ENCODE measurements at places on chromosomes 6 and 20.

GRCh38 chr6:73028893-73029450 is 196.3 kb downstream of the KHDC1L start:
- DNase-seq, result no peak

DNA sequence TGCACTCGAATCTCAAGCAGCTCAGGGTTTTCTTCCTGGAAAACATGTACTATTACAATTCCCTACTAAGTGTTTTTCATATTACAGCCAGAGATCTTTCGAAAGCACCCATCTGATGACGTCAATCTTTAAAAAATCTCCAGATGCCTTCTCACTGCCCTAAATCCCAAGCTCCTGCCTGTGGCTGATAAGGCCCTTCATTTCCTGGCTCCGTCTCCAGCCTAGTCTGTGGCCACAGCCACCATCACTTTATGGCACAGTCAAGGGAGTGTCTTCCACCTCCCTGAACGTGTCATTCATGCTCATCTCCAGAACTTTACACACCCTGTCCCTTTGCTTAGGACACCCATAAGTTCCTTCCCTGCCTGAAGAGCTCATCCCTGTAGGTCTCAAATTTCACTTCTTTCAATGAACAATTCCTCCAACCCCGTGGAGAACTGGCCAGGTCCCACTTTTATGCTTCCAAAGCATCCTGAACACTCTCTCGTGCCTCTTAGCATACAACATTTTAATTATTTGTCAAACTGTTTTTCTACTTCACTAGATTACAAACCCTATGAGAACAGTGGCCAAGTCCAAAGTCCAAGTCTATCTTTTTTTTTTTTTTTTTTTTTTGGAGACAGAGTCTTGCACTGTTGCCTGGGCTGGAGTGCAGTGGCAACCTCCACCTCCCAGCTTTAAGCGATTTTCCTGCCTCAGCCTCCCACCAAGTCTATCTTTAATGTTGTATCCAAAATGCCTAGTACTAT is 106.1 kb upstream of the AGPAT4 start:
- DNase-seq, result no peak

GRCh38 chr6:145736661-145737144 is 1.4 kb upstream of the EPM2A start:
- no peak for DNase-seq

DNA sequence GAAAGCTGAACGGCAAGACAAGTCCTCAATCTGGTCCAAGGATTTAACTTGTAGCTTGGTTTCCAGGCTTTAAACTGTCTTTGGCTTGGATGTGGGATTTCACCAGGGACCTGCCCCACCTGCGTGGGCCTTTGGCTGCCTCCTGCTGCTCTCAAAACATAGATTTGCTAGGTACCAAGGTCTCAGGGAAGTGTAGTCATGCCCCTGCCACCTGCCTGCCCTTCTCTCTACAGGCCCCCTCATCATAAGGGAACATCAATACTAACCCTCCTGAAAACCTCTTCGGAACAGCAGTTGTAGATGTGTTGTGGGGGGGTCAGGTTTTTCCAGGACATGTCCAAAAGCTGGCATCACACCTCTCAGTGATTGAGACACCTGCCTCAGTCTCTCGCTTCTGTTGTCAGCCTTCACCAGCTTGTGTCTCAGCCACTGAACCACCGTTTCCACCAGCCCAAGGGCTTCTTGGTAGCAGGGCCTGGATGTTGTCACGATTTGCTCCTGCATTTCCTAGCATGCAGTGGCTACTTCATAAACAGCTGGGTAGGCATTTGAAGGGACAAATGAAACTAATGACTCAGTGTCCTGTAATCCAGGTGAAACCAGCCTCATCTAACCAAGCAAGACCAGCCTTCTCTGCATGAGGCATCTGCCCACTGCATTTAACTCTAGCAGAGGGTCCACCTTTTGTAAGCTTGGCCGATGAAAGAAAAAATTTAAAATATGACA is 141.6 kb upstream of the THBS2 start:
- DNase-seq, result no peak

DNA sequence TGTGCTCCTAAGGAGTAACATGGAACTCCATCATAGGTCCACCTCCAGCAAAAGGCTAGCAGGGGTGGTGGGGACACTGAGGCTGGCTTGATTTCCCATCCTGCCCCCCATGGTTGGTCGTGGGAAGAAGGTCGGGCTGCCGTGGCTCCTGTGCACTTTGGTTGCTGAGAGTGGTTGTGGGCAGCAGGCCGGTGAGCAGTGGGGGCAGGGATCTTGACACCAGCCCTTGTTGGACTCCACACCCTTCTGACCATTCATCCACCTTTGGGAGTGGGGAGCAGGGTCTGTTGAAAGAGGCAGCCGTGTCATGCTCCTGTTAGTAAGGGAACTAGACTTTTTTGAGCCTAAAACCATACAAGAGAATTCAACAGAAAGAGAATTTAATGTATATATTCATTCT is 175.2 kb downstream of the ARID1B start:
- no peak for DNase-seq

- no peak for DNase-seq
These were observed 36.0 kb downstream of the ADNP start for GRCh38 chr20:50895111-50895830.

- no peak for DNase-seq
These were observed 128.1 kb downstream of the REV3L start for GRCh38 chr6:111354758-111355555.

GRCh38 chr6:3531481-3531880 is 74.6 kb upstream of the SLC22A23 start:
- DNase-seq, result no peak

GRCh38 chr20:57788936-57789613 is 79.3 kb upstream of the PMEPA1 start:
- no peak for DNase-seq

- no peak for DNase-seq
These were observed 224.5 kb downstream of the GMDS start for GRCh38 chr6:2020909-2021308.

DNA sequence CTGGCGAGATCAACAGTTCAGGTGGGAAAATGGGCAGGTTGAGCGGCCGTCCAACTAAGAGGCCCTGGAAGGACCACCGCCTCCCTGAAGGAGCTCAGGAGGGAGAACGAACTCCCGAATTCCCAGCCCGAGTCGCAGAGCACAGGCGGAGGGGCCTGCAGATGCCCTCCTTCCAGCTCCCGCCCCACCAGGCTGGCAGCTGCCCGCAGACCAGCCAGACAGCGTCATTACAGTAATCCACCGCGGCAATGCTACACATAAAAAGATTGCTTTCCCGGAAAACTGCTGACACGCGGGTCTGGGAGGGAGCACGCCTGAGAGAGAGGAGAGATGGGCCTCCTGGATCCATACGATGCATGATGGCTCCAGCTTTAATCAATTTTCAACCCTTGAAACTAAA is 30.5 kb upstream of the SLCO4A1 start:
- DNase-seq, result no peak

DNA sequence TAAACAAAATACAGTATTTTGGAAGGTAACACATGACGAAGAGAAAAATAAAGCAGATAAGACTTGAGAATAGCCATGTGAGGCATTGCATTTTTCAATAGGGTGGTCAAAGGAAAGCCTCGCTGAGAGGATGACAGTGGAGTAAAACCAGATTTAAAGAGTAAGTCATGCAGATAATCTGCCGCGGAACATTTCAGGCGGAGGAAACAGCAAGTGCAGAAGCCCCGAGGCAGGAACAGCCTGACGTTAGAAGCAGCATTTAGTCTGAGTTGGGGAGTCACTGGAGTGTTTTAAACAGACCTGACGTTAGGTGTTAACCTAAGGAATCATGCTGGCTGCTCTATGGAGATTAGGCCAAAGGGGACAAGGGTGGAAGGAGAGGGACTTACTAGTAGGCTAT is 65.0 kb upstream of the VSTM2L start:
- DNase-seq, result no peak

- no peak for DNase-seq
These were observed 146.7 kb upstream of the MLN start for GRCh38 chr6:33950472-33950881.

DNA sequence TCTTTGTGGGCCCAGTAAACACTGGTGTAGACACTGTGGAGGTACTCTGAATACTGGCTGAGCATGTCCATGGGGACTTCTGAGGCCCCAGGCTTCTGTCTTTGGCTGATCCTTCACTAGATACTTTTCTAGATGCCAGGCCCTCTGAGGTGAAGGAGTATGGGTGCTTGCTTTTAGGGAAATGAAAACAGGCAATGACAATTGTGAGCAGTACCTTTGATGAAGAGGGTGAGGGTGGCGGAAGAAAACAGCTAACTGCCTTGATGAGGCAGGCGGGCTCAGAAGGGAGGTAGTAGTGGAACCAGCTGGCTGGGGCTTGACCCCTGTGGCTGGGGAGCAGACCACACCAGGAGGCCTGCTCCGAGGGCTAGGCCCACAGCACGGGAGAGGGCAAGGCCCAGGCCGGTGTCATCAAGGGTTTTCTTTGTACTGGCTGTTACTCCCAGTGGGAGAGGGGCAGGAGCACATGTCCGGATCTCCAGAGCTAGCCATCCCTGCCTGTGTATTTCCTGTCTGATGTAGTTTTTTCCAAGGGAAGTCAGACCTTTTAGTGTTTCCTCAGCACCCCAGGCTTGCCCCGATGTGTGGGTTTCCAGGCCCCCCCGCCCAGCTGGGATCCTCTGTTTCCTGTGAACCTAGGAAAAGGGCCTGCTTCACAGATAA is 3.9 kb downstream of the PLCG1 start:
- DNase-seq, result no peak

GRCh38 chr20:17281478-17281877 is 54.6 kb downstream of the PCSK2 start:
- DNase-seq, result no peak

GRCh38 chr6:143940011-143940597 is 68.0 kb downstream of the PLAGL1 start:
- peak; percentile 9 for DNase-seq

DNA sequence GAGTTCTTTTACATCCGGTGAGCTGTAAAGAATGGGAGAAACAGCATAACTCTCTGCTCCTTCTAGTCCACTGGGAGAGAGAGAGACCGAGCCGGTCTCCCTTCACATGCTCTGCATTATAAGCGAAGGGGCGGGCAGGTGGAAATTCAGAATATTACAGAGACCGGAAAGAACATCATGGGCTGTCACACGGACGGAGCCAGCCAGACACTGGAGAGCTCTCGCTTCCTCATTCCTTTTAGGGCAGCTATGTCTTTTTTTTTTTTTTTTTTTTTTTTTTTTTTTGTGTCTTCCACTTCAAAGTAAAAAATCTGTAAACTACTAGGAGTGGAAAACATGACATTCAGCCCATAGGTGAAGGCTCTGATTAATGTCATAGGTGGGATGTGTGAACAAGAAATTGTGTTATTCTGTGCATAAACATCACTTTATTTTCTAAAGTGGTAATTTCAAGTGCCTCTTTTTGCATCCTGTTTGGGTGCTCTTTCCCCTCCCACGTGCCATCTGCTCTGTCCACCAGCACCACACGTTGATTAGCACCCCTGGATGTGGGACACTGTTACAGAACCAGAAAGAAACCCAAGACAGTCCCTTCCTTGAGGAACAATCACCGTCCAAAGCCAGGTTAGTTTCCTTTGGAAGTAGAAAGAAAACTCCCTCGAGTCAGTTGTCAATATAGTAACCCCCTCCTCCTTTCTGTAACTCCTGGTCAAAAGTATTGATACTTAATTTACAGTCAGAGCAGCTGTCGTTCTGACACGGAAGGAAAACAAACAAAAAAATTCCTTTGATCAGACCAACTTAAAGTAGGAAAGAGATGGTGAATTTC is at the start of gene TAGAP:
TSS of gene TAGAP (minus strand) at position 93 of the 829 bp plus-strand sequence. CDS start 845 bp downstream, outside the sequence.
- peak; percentile 63 for DNase-seq

- DNase-seq, result no peak
These were observed 83.3 kb upstream of the SIRPA start for GRCh38 chr20:1811621-1812498.

DNA sequence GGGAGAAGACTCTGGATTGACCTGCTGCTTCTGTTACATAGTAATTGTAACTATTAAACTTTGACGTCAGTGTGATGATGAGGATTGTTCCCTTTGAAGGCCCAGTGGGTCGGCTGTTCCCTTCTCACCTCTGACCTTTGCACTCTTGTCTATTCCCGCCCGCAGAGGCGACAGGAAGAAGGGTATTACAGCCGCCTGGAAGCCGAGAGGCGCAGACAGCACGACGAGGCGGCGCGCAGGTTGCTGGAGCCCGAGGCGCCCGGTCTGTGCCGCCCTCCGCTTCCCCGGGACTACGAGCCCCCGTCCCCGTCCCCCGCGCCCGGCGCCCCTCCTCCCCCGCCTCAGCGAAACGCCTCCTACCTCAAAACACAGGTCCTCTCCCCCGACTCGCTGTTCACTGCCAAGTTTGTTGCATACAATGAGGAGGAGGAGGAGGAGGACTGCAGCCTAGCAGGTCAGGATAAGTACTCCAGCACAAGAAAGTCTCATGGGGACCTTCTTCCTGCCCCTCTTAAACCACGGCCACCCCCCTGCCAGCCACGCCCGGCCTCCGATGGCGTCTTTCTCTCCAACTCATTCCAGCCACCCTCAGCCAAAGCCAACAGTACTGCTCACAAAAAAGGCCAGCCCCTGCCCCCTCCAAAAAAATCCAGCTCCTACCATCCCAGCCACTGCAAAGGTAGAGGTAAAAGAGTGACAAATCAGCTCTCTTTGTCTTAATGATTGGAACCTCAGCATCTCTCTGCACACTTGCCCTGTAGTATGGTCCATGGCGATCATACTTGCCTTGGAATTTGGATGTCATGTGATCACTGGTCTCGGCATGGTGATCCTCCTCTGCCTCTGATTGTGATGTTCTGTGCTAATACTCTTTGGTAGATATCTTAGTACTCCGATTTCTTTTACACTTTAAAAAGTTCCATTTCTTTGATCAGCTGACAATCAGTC is 31.6 kb upstream of the KIF25 start:
- DNase-seq, result no peak

- no peak for DNase-seq
These were observed 59.8 kb upstream of the FNDC1 start for GRCh38 chr6:159109391-159109790.

- DNase-seq, result no peak
These were observed 13.3 kb downstream of the TAF4 start for GRCh38 chr20:62052336-62052841.

- no peak for DNase-seq
These were observed 94.7 kb downstream of the ANKRD6 start for GRCh38 chr6:89527634-89528033.

- DNase-seq, result no peak
These were observed 82.1 kb downstream of the GCNT2 start for GRCh38 chr6:10603219-10603618.

DNA sequence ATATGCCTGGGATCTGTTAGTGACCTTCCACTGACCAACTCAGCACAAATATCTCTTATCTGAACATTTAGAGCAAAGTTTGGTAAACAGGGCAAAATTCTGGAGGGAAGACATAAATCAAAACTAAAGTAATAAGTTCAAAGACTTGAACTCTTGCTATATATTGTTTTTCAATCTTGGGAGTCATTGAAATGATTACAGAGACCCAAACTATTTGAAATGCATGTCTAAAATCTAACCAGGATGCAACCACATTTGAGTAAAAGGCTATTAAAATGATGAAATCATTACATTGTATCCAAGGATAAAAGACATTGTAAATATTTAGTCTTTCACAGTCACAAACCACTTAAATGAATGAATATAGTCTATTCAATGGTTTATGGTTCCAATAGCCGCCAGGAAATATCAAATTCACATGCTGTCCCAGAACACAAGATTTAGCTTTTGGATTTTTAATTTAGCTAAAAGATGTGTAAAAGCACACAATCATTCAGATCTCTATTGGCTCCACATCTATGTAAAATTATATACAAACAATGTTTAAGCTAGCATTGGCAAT is 256.6 kb upstream of the EPHA7 start:
- DNase-seq, result no peak
